ENCODE measurements at places on chromosomes 12 and 14.

- H3K4me3 ChIP-seq: no peak overlapping the region
- H3K27ac ChIP-seq: no peak overlapping the region
- no peak for DNase-seq
Measured at GRCh38 chr12:57385586-57385985, 45.3 kb downstream of the R3HDM2 start.

- DNase-seq: no peak
- H3K36me3 ChIP-seq: no peaks in the 10 kb centered on the region
- H3K4me3 ChIP-seq: no peak overlapping the region
Measured at GRCh38 chr12:54159589-54159988, 29.2 kb downstream of the SMUG1 start.

DNA sequence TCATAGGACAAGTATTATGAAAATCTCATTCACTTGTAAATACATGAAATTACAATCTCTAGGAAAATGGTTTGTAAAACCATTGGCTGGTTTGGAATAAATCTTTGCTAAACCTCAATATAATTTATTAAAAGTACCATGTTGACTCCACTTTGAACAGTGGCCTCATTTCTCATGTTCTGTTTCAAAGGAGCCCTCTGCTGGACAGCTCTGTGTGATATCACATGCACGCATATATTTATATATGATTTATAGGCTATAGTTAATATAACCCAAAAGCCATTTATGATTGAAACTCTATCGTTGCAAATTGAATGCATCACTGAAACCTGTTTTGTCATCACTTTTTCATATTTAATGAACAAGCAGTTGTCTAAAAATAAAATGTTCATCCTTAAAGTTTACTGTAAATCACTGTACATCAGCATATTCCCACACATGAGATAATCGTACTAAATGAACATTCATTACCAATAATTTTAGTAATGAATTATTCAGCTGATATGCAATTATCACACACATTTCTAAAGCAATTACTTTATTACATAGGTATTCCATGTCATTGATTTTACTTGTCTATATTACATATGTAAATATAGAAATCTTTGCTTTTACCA, 493.8 kb downstream of the NPAS3 start:
- H3K27ac ChIP-seq: no peak overlapping the region
- DNase-seq: peak; percentile 43
- no peaks in the 10 kb centered on the region for H3K27me3 ChIP-seq
- no peaks in the 10 kb centered on the region for H3K36me3 ChIP-seq
- no peaks in the 10 kb centered on the region for H3K4me1 ChIP-seq

DNA sequence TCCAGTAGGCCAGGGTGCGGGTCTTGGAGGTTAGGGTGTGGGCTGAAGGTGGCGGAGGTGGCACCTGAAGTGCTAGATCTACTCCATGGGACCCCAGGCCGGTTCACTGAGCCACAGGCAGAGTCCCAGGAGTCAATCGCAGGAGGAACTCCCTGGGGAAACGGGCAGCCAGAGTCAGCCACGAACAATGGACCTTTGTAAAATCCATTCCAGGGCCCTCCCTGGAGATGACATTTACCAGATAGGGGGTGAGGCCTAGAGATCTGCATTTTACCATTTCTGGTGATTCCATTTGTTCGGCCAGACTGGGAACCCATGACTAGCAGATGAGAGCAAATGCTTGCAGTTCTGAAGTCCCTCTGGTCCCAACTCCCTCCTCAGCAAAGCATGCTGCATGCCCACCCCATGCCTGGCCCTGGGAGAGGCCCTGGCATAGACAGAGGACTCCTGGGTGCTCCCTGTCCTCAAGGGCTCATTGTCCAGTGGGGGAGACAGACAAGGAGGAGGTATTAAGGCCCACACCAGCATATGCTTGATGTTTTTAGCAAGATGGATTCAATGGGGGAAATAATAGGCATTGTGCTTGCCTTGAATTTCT, 115.5 kb downstream of the EML1 start:
- DNase-seq: no peak
- H3K27ac ChIP-seq: no peak overlapping the region
- peaks cover 10% of the 10 kb centered on the region for H3K36me3 ChIP-seq

DNA sequence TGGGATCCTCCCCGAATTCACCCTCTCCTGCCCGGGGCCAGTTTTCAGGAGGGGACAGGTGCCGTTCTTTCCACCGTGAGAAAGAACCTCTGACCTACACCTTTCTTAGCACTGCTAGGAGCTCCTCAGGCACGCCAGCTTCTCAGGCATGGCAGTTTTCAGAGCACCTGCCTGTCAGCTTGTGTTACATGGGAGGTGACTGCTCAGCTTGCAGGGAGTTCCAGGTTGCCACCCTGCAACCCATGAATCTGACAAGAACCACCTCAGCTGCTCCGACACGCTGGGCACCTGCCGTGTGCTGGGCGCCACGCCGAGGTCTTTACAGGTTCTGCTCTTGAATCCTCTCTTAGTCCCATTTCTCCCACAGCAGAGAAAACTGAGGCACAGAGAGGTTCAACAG, 12.9 kb downstream of the BRI3BP start:
- no peaks in the 10 kb centered on the region for H3K36me3 ChIP-seq
- DNase-seq: no peak
- H3K4me1 ChIP-seq: no peaks in the 10 kb centered on the region
- H3K27ac ChIP-seq: no peak overlapping the region
- no peak overlapping the region for H3K4me3 ChIP-seq

DNA sequence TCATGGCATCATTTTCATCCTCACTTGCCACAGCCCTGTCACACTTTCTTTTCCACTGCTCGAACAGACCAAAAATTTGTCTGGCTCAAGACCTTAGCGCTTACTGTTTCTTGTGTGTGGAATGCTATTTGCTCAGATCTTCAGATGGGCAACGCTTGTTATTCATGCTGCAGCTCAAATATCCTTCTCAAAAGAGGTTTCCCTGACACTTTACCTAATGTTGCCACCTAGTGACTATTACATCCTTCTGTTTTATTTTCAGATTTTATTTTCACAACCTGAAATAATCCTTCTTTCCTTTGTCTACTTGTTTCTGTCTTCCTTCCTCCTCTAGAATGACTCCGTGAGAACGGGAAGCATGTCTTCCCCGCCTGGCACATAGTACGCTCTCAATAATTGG, 5.6 kb downstream of the FBXO33 start:
- H3K36me3 ChIP-seq: no peaks in the 10 kb centered on the region
- DNase-seq: peak; percentile 77
- peaks cover 31% of the 10 kb centered on the region for H3K4me1 ChIP-seq
- H3K4me3 ChIP-seq: no peak overlapping the region
- H3K27ac ChIP-seq: no peak overlapping the region

GRCh38 chr14:45641541-45641940, 388.5 kb upstream of the MIS18BP1 start:
- DNase-seq: no peak
- no peaks in the 10 kb centered on the region for H3K27me3 ChIP-seq
- no peaks in the 10 kb centered on the region for H3K4me1 ChIP-seq

DNA sequence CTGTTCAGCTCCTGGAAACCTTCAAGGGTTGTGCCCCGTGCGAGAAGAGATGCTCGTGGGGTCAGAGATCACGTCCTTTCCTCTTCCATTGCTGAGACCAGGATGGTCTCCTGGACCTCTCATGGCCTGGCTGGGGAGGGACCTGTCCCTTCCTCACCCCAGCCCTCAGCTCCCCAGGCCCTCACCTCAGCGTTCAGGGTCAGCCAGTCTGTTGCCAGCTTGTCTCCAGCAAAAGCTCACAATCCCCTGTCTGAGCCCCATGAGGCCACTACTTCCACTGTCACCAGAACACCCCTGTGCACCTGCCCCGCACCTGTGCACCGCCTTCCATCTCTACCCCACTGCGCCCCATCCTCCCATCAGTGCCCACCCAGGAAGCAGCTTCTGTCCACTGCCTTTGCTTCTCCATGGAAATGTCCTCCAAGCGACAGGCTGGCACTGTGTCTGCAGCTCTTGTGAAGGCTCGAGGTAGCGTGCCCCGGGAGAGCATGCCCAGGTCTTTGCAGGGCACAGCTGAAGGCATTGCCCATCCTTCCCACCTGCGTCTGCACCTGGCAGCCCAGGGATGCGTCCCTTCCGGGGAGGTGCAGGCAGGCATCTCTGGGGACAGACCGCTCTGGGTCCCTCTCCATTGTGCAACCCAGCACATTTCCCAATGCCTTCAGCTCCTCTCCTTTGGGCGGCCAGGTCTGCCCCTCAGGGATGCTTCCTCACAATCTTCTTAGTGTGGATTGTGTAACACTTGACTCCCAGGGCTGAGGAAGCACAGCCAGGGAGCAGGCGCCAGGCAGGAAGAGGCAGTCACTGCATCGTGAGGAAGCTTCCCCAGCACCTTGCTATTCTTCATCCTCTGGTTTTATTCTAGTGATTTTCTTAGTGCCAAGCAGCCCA, 179.6 kb downstream of the ADGRD1 start:
- H3K27me3 ChIP-seq: no peaks in the 10 kb centered on the region
- H3K4me1 ChIP-seq: no peaks in the 10 kb centered on the region
- no peak overlapping the region for H3K27ac ChIP-seq
- no peaks in the 10 kb centered on the region for H3K36me3 ChIP-seq
- no peak overlapping the region for H3K4me3 ChIP-seq
- DNase-seq: no peak

- no peak overlapping the region for H3K27ac ChIP-seq
- H3K27me3 ChIP-seq: peaks cover 6% of the 10 kb centered on the region
- no peak for DNase-seq
- H3K4me3 ChIP-seq: no peak overlapping the region
- H3K36me3 ChIP-seq: no peaks in the 10 kb centered on the region
Measured at GRCh38 chr12:2646341-2646740, 148.4 kb upstream of the FKBP4 start.

- H3K36me3 ChIP-seq: no peaks in the 10 kb centered on the region
- no peak for DNase-seq
- H3K4me3 ChIP-seq: no peak overlapping the region
- no peak overlapping the region for H3K27ac ChIP-seq
- H3K4me1 ChIP-seq: no peaks in the 10 kb centered on the region
Measured at GRCh38 chr14:34387974-34388516, 74.0 kb downstream of the SPTSSA start.

GRCh38 chr12:62158461-62159360, 101.5 kb upstream of the USP15 start:
- H3K27me3 ChIP-seq: no peaks in the 10 kb centered on the region
- H3K4me3 ChIP-seq: no peak overlapping the region
- H3K36me3 ChIP-seq: no peaks in the 10 kb centered on the region
- no peaks in the 10 kb centered on the region for H3K4me1 ChIP-seq
- H3K27ac ChIP-seq: no peak overlapping the region

- no peak overlapping the region for H3K27ac ChIP-seq
- no peaks in the 10 kb centered on the region for H3K4me1 ChIP-seq
- peaks cover 68% of the 10 kb centered on the region for H3K36me3 ChIP-seq
- no peaks in the 10 kb centered on the region for H3K27me3 ChIP-seq
- no peak for DNase-seq
Measured at GRCh38 chr12:5989621-5990020, 44.6 kb upstream of the ANO2 start.

DNA sequence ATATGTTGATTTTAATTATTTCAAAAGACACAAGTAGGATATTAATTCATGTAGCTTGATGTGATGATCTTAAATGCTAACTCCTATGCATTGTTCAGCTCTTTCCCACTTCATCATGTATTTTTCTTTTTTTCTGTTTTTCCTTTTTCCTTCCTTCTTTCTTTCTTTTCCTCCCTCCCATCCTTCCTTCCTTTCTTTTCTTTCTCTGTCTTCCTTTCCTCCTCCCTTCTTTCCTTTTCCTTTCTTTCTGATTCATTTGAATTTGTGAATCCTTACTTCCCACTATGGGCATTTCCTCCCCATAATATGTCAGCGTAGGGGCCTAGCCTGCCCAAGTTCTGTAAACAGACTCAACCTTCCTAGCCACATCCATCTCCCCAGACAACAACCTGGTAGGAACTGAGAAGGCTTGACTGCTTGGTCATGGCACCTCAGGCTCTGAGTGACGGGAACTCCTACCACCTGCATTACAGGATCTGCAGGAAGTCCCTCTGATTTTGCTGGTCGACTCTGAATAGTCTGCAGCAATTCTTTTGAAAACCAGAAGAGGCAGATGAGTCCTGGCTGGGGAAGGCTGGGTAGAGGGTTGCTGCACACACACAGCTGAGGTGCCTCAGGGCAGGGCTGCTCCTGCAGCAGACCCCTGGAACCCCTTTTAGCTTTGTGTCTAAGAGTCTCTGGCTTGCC, 33.4 kb upstream of the BHLHE41 start:
- DNase-seq: no peak
- no peaks in the 10 kb centered on the region for H3K27me3 ChIP-seq
- H3K27ac ChIP-seq: no peak overlapping the region

DNA sequence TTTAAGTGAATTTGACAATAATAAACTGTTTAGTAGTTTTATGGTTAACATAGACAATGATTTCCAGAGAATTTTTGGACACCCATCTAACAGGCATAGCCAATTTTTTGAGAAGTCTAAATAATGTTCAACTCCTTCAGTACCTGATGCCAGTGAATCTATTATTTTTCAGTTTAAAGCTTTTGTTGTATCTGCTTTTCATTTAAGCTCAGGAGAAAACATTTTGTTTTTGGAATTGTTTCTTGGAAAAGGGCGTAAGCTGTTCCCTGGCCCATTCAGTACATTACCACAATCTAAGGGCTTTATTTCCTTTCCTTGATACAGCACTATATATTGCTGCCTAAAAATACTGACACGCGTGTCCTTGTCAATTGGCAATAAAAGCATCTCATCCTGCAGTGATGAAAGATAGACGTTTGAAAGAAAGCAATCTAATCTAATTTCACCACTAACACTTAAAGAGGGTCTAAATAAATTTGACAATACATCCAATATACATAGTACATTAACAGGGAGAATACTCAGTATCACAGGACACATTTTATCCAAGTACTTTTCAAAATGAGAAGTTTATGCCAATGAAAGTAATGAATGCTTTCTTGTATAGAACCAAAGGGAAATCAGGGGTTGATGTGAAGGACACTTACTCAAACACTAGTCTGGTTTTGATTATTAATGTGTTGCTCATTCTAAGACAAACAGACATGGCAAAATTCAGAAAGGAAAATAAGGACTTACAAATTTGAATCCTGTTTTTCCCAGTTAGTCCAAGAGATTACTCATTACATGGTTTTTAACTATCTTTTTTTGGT, 104.2 kb upstream of the LGR5 start:
- no peak for DNase-seq
- H3K36me3 ChIP-seq: no peaks in the 10 kb centered on the region
- H3K4me3 ChIP-seq: no peak overlapping the region

- no peaks in the 10 kb centered on the region for H3K4me1 ChIP-seq
- no peak overlapping the region for H3K4me3 ChIP-seq
- no peaks in the 10 kb centered on the region for H3K27me3 ChIP-seq
- peaks cover 14% of the 10 kb centered on the region for H3K36me3 ChIP-seq
- no peak overlapping the region for H3K27ac ChIP-seq
- DNase-seq: peak; percentile 12
Measured at GRCh38 chr12:117155278-117156060, 34.8 kb downstream of the FBXO21 start.

DNA sequence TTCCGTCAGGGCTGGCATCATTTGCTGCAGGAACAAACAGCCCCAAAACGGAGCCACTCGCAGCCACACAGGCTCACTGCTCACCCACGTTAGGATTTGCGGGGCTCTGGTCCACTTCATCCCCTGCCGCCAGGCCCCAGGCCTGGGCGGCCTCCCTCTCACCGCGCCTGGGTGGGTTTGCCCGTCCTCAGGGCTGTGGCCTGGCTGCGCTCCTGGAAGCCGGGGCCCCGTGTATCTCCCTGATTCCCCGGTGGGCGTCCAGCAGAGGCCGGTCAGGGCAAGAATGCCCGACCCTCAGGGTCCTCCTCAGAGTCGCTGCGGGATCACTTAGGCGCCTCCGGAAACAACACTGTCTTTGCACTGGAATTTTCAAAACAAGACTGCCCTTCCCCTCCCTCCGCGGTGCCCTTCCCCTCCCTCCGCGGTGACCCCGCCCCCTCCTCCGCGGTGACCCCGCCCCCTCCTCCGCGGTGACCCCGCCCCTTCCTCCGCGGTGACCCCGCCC, 15.7 kb upstream of the FBRSL1 start:
- no peak for DNase-seq
- no peak overlapping the region for H3K4me3 ChIP-seq
- no peaks in the 10 kb centered on the region for H3K4me1 ChIP-seq
- H3K27ac ChIP-seq: no peak overlapping the region
- H3K27me3 ChIP-seq: no peaks in the 10 kb centered on the region
